G401 (cell line): ENCODE measurements at places on chromosomes 5 and 9. TPM values are rescaled to one million over a fixed set of nuclear protein-coding genes. Genes with fewer than 3 reads are reported as not detected.

- no peak for DNase-seq
Measured at GRCh38 chr9:32486839-32487562, 39.0 kb downstream of the RIGI start.

DNA sequence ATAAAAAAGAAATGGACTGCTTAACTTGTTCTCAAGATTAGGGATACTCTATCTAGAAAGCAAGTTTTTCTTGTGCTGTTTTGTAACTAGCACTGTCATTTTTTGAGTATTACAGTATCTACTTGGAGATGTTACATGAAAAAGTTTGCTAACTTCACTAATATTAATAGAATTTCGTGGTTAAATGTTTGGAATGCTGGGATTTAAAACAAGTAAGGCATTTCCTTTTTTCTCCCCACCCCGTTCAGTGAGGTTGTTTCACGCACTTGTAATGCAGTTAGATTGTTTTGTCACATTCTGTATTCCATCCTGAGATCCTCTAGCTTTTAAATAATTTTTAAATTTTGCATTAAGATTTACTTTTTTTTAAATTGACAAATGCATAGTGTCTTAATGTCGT lies 20.0 kb upstream of the TEK start:
- DNase-seq = no peak

DNA sequence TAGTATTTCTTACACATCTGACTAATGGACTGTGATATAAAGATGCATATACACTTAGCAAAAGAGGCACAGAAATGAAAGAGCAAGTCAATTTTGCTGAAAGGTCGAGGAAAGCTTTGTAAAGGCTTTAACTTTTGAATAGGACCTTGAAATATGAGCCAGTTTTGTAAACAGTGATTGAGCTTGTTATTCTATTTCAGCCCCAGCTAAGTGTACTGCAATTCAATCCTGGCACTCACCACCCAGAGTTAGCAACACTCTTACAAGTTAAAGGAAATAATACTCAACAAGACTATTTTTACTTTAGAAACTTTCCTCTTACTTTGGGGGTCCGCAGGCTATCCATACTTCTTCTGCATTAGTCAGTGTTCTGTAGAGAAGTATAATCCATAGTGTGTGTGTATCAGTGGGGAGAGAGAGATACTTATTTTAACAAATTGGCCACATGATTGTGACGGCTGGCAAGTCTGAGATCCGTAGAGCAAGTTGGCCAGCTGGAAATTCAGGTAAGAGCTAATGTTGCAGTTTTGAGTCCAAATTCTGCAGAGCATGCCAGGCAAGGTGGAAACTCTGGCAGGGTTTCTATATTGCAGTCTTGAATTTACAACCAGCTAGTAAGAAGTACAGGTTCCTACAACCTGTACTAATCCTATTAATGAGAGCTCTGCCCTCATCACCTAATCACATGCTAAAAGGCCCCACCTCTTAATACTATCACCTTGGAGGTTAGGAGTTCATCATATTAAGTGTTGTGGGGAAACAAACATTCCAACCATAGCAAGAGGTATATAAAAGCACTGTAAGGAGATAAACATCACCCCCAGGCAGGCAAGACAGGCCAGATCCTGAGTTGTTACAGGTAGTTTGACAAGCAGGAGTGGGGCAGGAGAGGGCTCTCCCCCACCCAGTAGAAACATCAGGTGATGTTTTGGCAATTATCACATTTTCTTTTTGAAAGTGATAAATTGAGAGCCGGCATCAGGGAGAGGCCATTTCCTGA lies 33.6 kb downstream of the IL7R start:
- DNase-seq = no peak

DNA sequence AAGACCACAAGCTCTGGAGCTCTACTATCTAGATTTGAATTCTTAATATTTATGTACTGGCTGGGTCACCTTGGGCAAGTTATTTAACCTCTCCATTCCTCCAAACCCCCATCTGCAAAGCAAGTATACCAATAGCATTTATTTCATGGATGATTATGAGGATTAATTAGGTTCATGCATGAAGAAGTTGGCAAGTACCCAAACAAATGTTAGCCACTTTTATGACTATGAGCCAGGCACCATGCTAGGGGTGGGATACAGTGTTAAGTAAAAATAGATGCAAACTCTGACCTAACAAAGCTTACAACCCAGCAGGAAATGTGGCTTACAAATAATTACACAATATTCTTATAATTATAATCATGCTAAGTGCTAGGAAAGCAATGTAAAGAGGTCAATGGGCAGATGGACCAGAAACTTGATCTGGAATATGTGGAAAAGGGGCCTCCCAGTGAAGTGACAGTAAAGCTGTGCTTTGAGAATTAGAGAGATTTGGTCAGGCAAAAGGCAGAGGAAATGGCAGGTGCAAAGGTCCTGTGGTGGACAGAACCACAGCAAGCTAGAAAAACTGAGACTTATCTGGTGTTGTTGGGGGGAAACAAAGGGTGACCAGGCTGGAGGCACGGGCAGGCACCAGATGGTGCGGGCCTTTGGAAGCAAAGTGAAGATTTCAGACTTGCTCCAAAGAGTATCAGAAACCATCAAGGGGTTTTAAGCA lies 525.2 kb upstream of the TRPC7 start:
- DNase-seq = no peak

The ORM2 gene
- not detected in 2 replicates for total RNA-seq

DNA sequence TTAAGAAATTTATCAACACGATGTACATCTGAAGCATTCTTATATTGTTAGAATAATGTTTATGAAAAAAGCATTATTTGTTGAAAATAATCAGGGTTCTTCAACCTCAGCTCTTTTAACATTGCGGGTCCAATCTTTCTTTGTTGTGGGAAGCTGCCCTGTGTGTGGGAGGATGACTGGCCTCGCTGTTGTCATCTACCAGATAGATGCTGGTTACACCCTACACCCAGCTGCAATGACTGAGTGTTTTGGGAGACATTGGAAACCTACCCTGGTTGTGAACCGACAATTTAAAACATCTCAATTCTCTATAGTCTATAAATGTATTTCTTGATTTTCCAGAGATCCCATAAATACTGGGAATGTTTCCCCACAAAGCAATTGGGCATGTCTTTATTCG lies 794.2 kb upstream of the CDH10 start:
- no peak for DNase-seq

The SLC6A18 gene
- not detected in 2 replicates for total RNA-seq

DNA sequence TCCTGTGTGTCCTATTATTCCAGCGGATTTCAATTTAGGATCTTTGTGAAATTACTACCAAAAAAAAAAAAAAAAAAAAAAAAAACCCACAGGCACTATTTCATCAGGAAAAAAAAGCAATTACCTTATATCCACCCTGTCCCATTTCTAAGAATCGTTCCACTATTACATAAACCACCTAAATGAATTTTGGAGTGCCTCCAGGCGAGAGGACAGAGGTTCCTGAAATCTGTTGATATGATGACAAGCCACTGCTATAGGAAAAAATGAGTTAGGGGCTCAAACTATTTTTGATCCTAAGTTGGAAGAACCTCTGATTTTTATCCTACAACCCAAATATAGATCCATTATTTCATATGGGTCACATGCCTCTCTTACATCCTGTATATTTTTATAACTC lies 177.9 kb downstream of the GNAQ start:
- no peak for DNase-seq

The SMIM32 gene
- total RNA-seq = not detected in 2 replicates

The WWC1 gene
- total RNA-seq = 37.0 and 46.3 TPM in 2 replicates

DNA sequence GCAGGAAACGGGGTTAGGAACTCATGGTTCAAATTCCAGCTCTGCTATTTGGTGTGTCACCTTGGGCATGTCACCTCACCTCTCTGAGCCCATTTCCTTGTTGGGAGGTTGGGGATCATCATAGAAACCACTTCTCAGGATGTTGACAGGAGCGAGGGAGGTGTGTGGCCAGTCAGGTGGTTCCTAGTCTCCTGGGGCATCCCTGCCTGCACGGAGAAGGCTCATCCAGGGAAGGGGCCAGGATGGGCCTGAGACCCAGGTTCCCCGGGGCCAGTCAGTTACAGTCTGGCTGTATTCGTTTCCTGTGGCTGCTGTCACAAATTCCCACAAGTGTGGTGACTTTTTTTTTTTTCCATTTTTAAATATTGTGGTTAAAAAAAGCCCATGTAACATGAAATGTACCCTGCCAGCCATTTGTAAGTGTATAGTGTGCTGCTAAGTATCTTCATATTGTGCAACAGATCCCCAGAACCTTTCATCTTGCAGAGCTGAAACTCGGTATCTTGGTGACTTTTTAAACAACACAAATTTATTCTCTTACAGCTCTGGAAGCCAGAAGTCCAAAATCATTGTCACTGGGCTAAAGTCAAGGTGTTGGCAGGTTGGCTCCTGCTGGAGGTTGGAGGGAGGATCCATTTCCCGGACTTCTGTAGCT lies 78.7 kb upstream of the UNC5A start:
- no peak for DNase-seq

DNA sequence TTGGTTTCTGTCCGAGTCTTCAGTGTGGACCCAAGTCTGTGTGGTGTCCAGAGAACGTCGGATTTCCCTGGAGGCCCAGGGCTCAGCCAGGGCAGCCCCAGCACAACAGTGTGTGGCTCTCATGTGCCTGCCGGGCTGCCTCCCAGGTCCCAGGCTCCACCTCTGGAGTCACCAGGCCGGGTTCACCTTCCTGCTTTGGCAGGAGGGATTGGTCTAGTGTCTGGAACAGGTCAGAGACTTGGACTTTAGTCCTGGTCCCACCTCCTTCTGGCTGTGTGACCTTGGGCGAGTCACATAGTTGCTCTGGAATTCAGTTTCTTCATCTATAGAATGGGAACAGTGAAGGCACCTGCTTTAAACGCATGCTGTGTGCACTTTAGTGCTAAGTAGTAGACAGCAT lies 3.2 kb downstream of the DOLPP1 start:
- DNase-seq = no peak

- peak; percentile 17 for DNase-seq
Measured at GRCh38 chr9:82148901-82149461, 160.4 kb downstream of the SPATA31D1 start.

The PSD2 gene
- total RNA-seq = 0.31 and 2.0 TPM in 2 replicates

GRCh38 chr5:27276119-27276518 lies 237.7 kb upstream of the CDH9 start:
- DNase-seq = no peak

DNA sequence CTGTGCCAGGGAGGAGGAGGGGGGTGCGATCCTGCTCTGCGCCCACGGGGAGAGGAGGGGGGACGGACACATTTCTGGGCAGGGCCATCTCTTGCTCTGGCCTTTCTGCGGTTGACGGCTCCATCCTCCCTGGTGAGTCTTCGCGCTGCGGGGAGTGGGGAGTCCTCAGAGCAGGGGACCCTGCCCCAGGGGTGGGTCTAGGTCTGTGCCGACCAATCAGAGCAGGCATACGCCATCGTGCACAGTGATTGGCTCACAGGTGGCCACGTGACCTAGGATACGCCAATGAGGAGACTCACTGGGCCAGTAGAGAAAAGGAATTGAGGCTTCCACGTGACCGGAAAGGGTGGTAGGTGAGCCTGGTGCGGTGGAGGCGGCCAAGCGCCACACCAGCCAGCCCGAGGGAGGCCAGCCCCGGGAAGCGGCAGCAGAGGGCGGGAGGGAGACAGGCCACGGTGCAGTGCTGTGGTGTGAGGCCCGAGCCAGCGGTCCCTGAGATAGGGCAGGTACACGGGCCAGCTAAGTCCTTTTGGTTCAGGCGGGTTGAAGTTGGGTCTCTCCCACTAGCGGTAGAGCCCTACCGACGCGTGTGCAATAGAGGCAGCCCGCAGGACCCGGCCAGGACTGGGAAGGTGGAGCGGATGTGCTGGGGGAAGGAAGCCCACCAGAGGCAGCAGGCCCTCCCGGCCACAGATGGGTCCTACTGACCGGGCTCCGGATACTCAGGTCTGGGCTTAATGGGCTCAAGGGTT lies 65.2 kb upstream of the RNF130 start:
- no peak for DNase-seq

GRCh38 chr5:35236770-35237169 lies 6.5 kb upstream of the PRLR start:
- no peak for DNase-seq

DNA sequence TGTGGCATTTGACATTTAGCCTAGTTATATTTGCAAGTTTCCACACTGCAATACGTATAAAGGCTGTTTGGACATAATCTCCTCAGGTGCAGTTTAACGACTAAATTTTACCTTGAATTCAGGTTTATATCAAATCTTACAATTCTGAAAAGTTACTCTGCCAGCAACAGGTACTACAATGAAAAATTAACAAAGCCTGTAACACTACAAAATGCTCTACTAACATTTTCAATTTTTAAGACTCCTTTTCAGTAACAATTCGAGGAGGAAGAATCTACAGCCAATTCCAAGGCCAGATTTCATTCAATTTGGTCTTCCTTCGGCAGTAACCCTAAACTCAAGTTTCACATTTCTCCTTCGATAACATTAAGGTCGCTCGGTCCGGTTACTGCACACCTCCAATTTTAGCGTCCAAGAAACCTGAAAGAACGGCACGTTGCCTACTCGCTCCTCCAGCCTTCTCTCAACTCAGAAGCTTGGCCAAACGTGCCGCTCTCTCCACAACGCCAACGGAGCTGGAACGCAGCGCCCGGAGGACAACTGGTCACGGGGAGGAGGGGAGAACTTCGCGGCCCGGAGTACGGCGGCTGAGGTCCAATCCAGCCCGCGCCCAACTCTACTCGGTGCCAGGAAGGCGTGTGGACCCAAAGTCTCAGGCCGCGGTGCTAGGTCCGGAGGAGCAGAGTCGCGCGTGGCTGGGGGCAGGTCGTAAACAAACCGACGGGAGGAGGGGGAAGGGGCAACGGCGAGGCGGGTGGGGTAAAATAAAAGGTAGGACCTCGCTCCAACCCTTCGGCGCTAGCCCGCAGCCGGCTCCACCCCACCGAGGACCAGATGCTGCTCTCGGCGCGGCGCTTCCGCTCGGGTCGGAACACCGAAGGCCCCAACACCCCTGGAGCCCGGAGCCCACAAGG lies 681 bp downstream of the FNIP1 start:
- DNase-seq = peak; percentile 69

The STC2 gene
- total RNA-seq = 0.03 and 1.1 TPM in 2 replicates

GRCh38 chr9:2341126-2341525 lies 280.5 kb upstream of the VLDLR start:
- DNase-seq = no peak
